ENCODE measurements at places on chromosomes 1 and 21.

DNA sequence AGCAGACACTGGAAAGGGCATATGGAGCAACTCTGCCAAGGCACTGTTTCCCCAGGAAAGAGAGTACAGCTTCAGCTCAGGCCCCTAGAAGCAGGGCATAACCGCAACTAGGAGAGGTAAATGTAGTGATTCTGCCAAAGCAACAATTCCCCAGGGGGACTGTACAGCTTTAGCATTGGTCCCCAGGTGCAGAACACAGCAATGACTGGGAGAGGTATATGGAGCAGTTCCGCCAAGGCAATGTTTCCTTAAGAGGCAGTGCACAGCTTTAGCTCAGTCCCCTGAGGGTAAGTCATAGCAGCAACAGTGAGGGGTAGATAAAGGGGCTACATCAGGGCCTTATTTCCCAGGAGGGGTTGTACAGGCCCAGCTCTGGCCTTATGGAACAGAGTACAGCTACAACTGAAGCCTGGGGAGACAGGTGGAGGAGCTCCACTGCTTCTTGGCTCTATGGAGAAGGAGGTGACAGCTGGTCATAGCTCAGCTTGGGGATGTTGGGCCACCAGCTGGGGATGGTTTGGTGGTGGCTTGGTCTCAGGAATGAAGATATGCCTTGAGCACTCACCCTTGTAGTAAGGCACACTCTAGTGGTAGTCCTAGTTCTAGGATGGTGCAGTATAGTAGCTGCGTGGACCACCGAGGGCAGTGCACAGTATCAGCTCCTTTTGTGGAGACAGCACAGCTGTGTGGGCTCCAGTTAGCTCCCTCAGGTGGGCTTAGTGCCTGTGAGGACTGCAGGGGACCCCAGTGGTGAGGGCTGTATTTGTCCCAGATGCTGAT, 582.7 kb downstream of the PTPRC start:
- DNase-seq: peak; percentile 60

- no peak for DNase-seq
Measured at GRCh38 chr1:6287029-6287428, 26.1 kb upstream of the GPR153 start.

GRCh38 chr1:208476846-208477170, 232.6 kb upstream of the PLXNA2 start:
- no peak for DNase-seq

DNA sequence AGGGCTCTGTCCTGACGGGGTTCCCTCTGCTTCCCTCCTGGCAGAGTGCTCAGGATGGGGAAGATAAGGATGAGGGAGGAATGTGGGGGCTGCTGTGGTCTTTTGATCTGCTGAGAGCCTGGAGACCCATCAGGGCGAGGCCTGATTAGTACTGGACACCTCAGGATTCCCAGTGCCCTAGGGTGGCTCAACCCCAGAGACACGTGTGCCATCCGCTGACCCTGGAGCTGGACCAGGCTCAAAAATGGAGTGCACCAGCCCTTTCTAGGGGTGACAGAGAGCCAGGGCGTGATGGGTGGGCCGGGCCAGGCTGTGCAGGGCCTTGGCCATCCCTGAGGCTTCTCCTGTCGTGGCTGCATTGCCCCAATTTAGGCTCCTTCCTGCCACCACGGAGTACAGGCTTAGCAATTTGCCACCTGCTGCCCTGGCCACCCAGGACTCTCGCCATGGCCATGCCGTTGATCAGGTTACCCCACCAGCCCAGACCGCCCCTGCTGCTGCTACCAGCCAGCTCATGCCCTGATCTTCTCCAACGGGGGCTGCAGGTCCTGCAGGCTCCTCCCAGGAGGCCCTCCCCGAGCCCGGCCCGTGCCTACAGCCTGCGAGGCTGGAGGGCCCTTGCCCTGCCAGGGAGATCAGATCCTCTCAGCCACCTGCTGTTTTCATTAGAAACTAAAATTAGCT, 9.5 kb downstream of the WNT4 start:
- DNase-seq: no peak

DNA sequence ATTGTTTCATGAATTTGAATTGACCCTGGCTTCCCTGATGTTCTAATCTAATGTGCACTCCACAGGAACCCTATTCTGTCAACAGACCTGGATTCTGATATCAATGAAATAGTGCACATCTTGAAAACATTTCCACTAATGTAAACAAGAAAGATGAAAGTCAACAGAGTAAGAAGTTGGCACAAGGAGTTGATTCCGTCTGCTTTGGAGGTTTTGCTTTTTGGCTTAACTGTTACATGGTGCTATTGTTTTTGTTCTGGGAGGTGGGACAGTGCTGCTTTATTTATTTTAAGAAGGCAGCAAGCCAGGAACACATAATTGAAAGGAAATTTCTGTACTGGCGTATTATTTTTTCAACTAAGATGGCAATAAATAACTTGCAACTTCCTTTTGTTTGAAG, 73.3 kb downstream of the LEPR start:
- DNase-seq: no peak

DNA sequence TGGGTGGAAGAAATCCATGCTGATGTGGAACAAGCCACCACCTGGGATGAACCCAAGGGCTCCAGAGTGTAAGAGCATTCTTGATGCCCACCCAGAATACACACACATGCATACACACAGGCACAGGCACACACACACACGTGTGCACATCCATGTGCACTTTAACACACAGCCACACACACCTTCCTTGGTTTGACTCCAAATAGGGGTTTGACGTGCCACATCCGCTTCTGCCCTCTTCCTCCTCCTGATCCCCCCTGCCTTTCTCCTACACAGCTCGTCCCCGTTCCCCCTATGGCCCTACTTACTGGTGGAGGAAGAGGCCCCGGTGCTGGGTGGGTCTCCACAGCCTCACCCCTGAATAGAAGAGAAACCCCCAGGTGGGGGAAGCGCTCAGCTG, 16.0 kb downstream of the SPATA21 start:
- DNase-seq: no peak

DNA sequence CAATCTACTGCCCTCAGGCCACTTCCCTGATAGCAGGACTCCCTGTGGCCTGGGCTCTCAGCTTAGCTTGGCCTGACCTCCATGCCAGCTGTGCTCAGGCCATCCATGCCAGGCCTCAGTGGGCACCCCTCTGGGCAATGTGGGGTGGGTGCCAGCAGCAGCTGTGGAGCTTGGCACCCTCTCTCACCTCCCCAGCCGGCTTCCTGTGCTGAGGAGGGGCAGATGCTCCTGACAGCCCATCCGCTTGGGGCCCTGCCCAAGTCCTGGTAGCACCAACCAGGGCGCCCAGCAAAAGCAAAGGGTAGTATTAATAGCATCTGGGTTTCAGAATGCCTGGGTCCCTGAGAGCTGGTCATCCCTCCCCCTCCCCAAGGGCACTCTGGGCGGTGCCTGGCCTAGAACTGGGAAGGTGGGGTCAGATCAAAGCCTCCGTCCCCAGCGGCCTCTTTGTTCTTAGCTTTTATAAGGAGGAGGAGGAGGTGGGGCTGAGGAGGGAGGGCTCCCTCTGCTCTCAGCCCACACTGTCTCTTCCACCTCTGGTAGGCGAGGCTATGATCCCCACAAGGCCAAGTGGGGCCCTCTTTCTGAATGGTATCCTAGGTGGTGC, 6.1 kb downstream of the EFNA4 start:
- DNase-seq: no peak

DNA sequence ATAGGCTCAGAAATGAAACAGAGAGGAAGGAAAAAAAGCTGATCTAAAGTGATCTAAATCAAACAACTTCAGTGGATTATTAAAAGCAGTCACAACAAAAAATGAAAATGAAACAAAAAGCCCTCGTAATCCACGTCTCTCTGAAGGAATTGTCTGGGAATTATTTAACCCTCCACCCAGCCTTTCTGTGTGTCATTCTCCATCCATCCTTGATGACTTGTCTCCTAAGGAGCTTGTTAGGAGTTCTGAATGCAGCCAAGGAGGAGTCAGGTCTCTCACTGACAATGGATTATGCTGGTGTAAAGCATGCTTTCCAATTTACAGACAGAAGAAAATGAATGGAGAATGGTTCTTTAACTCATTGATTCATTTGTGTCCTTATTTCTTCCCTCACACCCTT, 359.3 kb upstream of the RUNX1 start:
- no peak for DNase-seq

DNA sequence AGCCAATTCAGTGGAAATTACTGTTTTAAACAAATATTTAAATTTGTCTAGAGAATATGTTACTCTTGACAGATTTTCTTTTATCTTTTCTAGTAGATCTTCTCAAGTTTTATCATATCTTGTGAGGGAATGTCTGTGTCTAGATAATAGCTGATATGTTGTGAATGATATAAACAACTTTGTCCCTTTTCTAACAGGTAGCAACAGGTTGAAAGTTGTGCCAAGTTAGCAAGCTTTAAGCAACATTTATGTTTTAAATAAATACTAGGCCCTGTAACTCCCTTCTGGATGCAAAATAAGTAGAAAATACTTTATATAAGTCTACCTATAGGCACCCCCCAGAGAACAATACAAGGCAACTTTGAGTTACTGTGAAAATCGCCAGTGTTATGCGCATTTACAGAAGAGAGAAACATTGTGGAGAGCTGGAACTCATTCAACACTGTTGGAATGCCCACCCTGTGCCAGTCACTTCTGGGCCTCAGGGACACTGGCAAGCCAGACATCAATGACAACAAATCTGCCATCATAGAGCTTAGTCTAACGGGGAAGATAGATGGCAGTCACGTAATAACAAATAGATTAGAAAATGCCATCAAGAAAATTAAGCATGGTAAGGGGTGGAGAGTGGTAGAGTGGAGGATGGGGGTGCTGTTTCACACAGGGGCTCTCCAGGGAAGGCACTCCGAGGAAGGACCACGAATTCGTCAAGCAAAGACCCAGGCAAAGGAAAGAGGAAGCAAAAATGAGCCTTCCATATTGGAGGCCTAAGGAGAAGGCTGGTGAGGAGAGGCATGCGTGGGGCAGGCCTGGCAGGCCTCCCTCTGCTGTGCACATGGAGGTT, 4.4 kb downstream of the MAP3K21 start:
- no peak for DNase-seq

DNA sequence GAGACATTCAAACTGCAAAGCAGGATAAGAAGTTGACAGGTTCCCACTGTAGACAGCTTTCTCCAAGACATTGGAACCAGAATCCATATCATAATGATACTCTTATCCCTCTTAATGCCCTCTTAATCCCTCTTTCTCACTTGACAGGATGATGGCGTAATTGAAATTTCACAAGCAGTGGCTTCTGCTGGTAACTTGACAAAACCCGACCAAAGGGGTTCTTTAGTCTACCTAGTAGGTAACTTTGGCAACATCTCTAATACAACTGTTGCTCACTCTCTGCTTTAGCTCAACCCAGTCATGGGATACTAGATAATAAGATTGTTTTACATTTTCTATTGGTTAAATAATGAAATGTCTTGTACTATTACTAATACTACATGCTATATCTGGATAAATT, 34.7 kb downstream of the S100A10 start:
- DNase-seq: no peak

- DNase-seq: peak; percentile 60
Measured at GRCh38 chr1:169044971-169045370, 61.5 kb upstream of the ATP1B1 start.

- no peak for DNase-seq
Measured at GRCh38 chr1:47515164-47515789, 77.4 kb downstream of the FOXD2 start.

DNA sequence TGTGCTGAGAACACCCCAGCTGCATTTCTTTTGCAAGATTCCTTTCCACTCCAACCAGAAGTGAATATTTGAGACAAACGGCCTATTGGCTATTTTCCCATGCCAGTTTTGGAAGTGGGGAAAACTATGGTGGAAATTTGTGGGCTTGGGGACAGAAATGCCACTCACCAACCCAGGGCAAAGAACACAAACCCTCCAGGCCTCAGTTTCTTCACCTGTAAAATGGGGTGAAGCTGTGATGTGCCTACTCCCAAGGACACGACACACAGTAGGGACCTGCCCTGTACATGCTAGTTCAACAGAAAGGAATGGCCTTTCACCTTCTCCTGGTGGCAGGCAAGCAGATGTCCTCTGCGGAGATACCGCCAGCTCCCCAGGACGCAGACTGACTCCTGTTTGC, 46.5 kb downstream of the SIM2 start:
- DNase-seq: no peak

GRCh38 chr1:214280386-214281020, 456 bp upstream of the SMYD2 start:
- peak; percentile 55 for DNase-seq

DNA sequence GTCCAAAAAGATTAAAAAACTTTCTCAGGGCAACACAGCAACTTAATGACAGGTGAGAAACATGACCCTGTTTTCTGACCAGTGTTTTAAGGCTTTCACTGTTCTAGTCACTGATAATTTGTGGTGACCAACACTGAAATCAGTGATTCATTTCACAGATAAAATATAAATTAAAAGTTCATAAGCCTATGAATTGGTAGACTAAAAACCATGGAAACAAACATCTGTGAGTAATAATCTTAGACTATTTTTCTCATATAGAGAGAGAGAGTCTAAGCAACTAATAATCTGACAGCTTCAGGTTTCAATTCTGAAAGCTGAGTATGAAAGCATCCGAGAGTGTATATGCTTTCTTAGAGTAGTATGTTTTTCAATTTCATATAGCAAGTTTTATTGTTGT, 536.9 kb downstream of the ADGRL2 start:
- no peak for DNase-seq

DNA sequence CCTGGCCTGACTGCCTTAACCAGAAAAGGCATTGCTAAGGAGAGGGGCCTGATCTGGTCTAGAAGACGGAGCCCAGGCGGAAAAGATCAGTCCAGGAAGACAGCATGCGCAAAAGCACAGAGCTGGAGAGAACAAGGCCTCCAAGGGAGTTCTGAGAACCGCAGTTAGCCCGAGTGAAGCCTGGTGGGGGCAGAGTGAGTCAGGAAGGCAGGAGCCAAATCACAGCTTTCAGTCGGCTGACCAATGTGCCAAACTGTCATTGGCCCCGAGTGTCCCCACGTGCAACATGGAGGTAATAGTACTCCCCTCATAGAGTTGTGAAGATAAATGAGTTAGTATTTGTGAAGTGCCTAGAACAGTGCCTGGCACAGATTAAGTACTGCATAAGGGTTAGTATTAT, 1.2 kb upstream of the TSPAN2 start:
- DNase-seq: no peak

DNA sequence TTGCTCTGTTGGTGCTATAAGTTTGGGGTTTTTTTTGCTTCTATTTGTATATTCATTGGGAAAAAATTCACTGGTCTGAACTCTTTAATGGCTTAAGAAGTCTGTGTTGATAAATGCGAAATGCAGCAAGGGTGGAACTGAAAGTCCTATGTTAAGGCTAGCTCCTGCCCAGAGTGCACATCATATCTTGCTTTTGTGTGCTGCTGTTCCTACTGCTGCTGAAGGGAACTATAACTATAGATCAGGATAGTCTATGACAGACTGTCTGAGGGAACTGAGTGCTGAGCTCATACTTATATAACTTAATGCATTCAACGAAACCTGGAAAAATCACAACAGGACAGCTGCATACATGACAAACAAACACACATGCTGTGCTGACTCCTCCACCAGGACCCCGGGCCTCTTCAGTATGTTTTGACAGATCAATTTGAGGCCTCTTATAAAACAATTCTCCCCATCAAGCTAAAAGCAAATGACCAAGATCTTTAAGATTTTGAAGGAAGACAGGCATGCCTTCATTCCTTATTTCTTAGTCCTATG, 1031.5 kb upstream of the ADGRL2 start:
- DNase-seq: no peak

Data from NAMALWA (cell line).